ENCODE measurements at places on chromosomes 13 and 19.

DNA sequence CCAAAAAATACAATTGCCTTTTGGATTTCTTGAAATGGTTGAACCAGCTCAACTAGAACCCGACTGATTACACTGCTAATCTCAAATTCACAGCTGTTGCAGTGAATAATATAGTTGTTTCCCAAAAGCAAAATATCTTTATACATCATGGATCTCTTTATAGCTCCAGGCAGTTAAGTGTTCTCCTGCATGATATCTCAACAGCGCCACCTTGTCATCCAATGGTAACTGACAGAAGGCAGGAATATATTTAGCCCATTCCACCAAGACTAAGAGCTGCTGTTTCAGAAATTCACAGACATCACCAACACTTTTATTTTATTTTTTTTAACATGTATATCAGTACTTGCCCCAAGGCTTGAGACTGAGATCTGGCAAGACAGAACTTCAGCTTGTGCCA, 1141.0 kb upstream of the PRR20A start:
- no peak for DNase-seq

DNA sequence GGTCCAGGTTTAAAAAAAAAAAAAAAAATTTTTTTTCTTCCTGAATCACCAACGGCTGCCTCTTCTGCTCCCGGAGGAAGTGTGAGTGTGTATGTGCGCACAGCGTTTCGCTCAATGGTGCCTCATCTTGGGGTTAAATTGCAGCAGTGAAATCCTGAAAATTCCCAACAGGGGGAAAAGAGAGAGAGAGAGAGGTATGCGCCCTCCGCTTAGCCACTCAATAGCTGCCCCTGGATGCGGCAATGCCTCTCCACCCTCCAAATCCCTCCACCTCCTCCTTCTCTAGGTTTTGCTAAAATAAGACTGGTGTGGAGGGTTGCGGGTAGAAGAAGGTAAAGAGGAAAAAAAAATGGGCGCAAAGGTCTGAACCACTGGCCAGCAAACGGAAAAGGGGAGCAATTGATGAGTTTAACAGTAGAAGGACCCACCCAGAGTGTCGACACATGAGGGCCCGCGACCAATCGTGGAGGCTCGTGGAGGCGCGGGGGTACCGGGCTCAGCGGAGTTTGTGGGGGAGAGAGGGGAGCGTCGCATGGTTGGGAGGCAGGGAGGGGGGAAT, 853 bp upstream of the CACNA1A start:
- no peak for DNase-seq

- no peak for DNase-seq
Observed at GRCh38 chr19:46463516-46463915, 7.8 kb downstream of the PNMA8A start.

- peak; percentile 89 for DNase-seq
Observed at GRCh38 chr13:46796515-46797474, at the start of gene ESD. TSS of gene ESD (minus strand) at chr13:46797161. CDS start at chr13:46791413, 5,748 bp downstream.

DNA sequence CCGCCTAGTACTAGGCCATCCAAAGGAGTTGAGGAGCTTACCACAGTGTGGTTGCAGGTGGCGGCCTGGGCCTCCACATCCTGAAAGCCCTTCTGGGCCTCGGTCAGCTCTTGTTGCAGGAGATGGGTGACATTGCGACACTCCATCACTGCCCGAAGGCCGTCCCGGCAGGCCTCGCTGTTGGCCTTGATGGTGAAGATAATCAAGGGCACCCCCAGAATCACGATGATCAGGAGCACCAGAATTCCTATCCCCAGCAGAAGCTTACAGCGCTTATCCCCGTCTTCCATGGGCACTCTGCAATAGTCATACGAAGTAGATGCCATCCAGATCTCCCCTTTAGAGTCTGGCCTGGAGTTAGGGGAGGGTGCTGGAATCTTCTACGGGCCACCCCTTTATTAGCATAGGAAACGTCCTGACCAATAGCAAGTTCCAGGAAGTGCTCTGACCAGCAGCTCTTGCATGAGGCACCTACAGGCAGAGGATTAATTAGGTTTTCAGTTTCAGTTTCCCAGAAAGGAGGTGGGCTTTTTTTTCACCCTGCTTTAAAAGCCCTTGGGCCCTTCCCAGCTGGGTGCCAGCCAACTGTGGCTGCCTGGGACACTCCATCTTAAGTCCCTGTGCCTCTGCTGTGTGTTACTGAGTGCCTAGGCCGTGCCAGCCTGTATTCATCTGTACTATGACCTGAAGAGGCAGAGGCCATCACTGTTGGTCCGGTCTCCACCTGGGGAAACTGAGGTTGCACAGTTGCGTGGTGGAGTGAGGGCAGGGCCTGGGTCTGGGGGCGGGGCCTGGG, at the start of gene BST2:
Gene BST2, minus strand, starts transcription at position 381 of the 796 bp plus-strand sequence. Its CDS starts 55 bp downstream, at position 326.
- peak; percentile 84 for DNase-seq

DNA sequence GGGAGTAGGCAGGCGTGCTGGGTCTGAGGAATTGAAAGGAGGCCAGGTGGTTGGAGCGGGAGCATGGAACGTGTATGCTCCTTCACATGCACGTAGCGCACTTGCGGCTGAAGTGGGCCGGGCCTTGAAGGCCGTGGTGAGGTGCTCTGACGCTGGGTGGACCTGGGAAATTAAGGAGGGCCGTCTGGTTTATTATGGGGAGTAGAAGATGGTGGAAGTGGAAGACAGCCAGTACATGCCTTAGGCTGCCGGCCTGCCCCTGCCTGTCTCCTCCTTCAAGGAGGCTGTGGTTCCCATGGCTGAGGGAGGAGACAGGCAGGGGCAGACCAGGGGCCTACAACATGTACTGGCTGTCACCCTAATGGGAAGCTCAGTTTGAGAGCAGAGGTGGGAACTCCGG, 23.9 kb downstream of the GATAD2A start:
- DNase-seq = no peak

DNA sequence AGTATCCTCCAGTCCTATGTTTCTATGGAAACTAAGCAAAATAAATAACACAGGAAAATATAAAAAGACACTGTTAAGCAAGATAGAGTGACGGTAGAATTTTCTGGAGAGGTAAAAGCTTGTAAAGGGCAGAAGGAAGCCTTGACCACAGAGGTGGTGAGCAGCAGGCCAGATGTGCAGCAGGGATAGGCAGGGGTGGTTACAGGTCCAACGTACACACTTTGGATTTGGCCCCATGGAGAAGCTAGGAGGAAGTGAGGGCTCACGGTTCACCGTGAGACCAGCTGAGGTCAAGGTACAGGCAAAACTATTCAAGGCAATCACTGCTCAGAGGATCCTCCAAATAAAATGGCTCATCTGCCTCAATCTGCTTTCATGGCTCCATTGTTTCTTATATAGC, 242.8 kb downstream of the B3GLCT start:
- no peak for DNase-seq

- DNase-seq = no peak
Observed at GRCh38 chr19:46691104-46691503, 25.8 kb downstream of the PRKD2 start.

DNA sequence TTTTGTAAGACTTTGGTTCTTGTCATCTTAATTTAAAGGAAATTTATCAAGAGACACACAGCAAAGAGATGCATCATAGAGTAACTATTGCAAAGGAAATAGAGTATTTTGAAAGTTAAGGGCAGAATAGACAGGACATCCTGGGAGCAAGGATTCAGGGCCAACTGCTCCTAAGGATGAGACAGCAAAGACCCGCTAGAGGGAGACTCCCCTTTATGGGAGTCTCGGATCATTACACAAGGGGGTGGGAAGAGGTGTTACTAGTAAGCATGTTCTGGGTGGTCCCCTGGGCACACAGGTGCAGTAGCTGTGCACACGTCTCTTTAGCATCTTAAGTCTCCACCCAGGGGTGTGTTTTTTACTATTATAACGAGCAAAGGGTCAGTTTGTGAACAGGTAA, 9.6 kb downstream of the ZSCAN5C start:
- DNase-seq = no peak

- DNase-seq = no peak
Observed at GRCh38 chr19:12930002-12930645, 3.4 kb downstream of the FARSA start.

DNA sequence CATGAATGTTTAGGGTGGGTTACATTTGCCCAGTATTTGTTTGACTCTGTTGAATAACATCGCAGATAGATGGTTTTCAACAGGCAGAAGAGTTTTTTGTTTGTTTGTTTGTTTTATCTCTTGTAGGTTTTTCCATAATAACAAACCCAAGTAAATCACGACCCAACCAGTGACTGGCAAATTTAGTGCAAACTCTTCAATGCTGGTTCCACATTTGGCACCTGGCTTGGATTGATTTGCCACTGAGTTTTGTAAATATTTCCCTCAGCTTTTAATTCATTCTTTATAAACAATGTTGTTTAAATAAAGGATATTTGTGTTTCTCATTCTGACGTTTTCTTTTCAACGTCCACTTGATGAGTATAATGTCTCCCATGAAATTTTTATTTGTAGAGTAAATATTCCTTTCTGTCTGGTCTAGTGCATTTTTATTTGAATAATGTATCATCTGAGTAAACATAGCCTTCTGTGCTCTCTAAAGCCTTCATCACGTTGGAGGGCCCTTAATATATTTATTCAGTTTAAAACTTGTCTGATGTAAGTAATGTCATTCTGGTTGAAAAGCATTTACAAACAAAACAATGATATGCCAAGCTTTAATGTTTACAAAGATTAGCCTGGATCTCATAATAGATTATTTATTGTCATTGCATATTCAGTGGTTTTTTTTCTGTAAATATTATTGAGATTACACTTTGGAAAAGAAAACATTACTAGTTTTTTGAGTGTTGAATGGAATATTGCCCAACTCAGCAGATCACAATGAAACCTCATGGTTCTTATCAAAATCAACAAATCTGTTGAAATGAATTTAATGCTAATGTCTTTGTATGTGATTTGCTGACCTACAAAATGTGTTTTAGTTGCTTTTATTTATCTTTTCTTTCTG, 90.4 kb upstream of the PEG3 start:
- DNase-seq = no peak

Measured in CD4-positive, alpha-beta T cell treated with Interleukin-21 for 1 hour (primary cell).